DMS53 (cell line): ENCODE measurements at places on chromosomes 13 and 19.

GRCh38 chr19:28313633-28314032, 899.3 kb downstream of the UQCRFS1 start:
- DNase-seq = no peak

DNA sequence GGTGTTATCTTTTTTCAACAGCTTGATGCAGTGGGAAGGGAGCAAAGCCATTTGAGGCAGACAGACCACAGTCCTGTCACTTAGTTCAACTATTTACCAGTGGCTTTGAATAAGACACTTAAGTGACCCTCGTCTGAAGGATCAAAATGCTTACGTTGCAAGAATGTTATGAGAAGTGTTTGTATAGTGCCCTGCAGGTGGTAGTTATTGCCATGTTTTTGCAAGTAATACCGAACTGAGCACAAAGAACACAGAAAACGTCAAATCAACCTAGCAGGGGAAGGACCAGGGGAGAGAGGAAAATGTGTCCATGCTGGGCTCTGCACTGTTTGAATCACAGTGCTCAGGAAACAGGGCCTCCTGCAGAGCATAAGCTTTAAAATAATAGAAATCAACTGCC, 2.8 kb downstream of the SOHLH2 start:
- DNase-seq = peak; percentile 44

DNA sequence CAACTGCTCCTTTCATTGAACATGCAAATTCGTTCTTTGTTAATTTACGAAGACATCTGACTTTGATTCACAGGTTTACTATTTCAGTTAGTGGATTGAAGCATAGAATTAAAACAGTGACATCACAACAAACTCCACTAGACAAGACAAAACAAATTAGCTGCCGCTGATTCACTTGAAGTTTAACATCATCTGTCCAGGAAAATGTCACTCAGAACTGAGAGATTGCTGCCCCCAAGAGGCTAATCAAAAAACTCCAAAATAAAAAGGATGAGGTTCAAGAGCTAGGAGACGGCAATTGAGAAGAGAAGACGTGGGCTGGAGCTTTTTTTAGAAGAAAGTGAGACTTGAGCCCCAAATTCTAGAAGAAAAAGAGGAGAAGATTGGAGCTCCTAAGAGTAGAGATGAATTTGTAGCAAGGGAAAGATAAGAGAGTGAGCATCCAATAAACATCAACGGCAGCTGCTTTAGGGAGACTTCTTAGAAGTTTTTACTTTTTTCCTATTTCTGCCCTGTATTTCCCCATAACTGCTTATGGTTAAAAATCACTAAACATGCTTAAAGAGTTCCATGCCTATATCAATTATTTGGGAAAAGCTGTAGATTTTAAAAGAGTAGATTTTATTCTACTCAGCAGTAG, 40.8 kb upstream of the TPP2 start:
- DNase-seq = peak; percentile 45

GRCh38 chr13:94318418-94318817, 161.1 kb downstream of the DCT start:
- no peak for DNase-seq

- DNase-seq = no peak
Measured at GRCh38 chr13:110589793-110590390, 25.5 kb upstream of the NAXD start.

DNA sequence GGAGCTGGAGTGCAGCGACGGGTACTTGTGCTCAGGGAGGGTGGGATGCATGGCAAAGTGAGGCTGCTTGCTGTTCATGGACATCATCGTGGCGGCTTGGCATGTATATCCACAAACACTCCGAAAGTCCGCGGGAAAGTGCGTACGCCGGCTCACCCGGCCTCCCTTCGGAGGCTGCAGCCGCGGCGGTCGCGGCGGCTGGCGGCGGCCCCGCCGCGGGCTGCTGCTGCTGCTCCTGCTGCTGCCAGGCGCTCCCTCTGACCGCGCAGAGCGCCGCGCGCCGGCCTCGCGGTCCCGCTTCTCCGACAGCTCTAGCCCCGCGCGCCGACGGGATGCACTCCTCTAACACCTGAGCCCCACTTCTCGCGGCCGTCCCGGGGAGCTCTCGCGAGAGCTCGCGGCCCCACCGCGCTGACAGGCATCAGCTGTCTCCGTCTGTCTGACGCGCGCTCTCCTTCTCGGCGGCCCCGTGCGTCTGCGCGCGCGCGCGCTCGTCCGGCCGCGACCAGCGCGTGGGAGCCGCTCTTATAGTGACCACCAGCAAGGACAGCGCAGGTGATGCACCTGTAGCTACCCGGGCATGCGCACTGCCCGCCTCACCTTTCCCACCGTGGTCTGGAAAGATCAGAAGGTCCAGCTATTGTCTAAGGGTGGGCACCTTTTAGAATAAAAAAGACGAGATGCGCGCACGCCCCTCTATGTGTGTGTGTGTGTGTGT, at the start of gene POU4F1:
Gene POU4F1, minus strand, starts transcription at position 313 of the 718 bp plus-strand sequence. Its CDS starts 226 bp downstream, at position 87.
- DNase-seq = peak; percentile 91

DNA sequence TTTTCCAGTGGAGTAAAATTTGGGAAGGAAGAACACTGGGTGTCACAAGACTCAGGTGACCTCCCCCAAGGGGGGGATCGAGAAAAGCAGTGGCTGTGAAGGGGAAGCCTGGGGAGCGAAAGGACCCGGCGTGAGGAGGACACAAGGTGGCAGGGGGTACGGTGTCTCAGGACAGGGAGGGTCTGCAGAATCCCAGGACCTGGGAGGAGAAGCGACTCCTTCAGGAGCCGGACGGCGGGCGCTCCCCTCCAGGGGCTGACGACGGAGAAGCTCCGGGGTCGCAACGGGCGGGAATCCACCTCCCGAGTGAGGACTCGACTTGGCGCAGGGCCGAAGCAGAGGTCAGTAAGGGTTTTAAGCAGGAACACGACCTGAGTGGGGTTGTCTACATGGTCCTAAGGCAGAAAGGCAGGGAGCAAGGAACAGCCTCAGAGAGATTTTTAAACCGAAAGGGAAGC, 529 bp downstream of the ZNF836 start:
- DNase-seq = peak; percentile 52

DNA sequence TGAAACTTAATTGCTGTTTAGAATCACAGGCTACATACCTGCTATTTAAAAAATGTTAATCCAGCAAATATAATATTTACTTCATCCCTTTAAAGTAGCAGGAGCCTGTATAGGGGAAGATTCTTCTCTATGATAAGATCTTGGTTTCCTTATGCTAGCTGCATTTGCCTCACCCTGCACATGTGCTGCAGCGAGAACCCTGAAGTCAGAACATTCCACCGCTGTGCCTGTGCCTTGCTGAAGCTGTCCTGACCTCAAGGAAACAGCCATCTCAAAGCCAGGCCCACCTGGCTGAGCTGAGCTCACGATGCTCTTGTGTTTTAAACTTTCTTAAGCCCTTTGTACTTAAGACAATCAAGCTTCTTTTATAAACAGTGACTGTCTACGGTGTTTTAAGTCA, 355.0 kb upstream of the PCDH20 start:
- no peak for DNase-seq

GRCh38 chr13:45068036-45069001, 52.0 kb upstream of the GTF2F2 start:
- peak; percentile 87 for DNase-seq

DNA sequence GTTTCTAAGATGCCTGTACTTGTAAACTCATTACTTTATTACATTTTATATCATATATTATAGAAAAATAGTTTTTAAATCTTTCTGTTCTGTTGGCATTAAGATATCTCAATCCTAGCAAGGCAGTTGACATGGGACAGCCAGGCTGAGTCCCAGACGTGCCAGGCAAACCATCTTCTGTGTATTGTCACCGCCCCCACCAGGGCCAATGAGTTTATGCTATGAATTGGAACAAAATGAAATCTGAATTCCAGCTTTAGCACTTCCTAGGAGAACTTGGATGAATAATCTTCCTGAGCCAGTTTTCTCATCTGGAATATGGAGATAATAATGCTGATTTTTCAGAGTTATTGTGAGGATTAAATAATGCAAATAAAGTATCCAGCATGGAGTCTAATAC, 79.9 kb upstream of the GSX1 start:
- DNase-seq = peak; percentile 57

- DNase-seq = peak; percentile 97
Measured at GRCh38 chr19:44696939-44697669, 1.8 kb upstream of the CEACAM16 start.

DNA sequence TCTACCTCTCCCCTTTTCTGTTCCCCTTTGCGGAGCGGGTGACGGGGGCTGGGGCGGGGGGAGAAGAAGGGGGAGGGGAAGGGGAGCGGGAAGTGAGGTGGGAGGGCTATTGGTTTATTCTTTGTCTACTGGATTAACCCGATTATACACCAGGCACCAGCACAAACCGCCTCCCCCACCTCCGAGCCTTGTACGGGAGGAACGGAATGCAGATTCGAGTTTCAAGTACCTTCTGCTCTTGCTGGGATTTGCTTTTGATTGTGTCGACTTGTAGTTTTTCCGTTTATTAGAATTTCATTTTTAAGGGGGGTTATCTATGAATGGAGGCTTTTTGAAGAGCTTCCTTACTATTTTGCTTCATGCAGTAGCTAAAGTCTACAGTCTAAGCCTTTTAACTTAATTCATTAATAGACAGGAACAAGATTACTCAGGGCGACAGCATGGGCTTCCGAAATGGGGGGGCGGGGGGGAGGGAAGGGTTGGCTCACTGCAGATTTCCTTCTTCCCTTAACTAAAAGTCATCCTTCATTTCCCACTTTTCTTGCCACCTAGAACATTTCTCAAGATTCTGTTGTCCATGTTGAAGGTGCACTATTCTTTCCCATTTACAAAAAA, 937 bp upstream of the SPRY2 start:
- peak; percentile 60 for DNase-seq

GRCh38 chr19:19475015-19475765, 40.2 kb downstream of the TSSK6 start:
- DNase-seq = no peak

DNA sequence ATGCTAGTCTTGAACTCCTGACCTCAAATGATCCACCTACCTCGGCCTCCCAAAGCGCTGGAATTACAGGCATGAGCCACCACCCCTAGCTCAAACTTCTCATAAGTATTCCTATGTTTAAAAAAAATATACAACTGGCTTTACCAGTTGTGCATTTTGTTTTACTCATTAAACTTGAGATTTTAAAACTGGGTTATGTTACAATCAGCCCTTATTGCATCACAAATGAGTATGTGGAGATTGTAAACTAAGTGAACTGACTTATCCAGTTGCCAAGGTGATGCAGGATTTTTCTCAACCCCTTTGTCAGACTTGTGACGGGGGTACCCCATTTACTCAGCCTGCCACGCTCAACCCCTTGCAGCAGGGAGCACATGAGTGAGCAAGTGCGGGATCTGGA, 14.4 kb upstream of the GTF2F2 start:
- DNase-seq = no peak

DNA sequence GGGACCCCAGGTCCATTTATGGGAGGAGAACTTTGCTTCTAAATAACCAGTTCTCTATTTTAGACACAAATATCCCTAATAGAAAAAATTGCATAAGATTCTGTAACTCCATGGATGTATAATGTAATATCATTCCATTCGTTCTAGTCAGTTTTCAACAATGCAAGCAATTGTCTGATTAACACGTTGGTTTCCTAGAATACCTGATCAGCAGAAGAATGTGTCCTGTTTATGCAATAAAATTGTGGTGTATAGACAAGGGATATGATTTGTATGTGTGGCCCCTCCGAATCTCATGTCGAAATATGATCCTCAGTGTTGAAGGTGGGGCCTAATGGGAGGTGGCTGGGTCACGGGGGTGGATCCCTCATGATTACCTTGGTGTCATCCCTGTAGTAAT, 62.1 kb downstream of the RUBCNL start:
- no peak for DNase-seq

GRCh38 chr13:31963631-31964030, 67.9 kb upstream of the FRY start:
- DNase-seq = no peak

DNA sequence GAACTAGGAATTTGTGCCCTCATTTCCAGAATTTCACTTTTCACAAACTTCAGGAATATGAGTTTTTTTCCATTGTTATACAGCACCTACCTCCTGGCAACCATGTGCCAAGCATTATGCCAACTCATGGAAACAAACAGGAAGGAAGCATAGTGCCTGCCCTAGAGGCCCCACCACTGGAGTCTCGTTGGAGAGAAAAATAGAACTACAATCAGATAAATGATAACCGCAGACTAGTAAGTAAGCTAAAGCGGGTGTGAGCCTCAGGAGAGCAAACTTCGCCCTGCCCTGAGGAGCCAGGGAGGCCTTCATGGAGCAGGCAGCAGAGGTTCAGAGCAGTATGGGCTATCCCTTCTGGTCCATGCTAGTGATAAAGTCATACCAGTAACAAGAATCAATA, 75.9 kb downstream of the FRY start:
- DNase-seq = no peak

DNA sequence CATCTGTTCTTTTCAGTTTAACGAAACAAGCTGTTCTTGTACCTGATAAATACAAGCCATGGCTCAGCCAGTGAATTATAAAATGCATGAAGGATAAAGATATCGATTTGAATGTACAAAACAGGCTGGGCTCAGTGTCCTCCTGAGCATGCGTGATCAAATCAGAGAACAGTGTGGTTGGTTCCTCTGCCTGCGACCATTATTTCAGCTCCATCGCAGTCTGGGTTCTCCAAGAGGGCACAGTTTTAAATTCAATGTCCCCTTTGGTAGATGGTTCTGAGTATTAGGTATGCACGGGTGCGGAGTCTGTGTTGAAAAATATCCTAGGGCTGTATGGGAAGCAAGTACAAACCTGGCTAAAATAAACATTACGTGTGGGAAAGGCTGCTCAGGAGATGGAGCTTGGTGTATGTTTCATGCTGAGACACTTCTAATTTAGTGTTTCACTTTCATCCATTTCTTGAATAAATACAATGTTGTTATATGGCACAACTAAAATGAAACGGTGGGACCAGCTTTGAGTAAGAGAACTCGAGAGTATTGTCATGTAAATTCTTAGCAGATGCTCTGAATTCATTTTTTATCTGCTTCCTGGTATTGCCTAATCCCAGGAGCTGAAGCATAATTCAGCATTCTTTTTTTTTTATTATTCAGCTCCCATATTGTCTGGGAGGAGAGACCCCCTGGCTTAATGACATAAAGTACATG, 458.7 kb downstream of the MYO16 start:
- peak; percentile 7 for DNase-seq

GRCh38 chr19:15538774-15539173, 30.4 kb downstream of the CYP4F22 start:
- DNase-seq = no peak

DNA sequence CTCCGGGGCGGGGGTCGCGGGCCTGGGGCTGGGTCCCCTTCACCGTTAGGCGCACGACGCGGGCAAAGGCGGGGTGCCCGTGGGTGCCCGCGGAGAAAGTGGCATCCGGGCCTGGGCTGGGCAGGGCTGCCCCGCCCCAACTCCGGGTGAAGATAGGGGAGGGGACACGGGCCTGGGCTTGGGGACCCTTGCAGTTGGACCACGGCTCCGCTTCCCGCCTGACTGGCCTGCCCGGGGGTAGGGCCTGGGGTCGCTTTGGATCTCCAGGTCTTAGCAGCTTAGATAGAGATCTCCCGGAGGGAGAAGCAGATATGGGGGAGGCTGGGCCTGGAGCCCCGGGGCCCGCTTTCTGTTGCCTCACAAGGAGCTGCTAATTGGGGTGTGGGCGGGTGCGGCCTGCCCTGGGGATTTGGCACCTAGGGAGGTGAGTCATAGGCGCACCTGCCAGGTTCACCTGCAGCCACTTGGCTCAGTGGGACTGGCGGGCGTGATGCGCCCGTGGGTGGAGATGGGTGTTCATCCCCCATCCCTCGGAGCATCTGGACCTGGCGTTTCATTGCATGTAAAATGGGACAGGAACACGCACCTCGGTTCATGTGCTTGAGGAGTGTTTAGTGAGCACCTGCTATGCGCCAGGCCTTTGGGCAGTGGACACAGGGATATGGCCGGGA, 585 bp downstream of the MAP1S start:
- peak; percentile 76 for DNase-seq
